ENCODE measurements at places on chromosomes 11 and 22.

GRCh38 chr11:95764267-95764898, 25.2 kb downstream of the FAM76B start:
- DNase-seq, result peak; percentile 59

GRCh38 chr22:24580276-24580675, 12.6 kb downstream of the LRRC75B start:
- peak; percentile 65 for DNase-seq

- no peak for DNase-seq
These were observed 117.3 kb downstream of the ETS1 start for GRCh38 chr11:128470081-128470480.

DNA sequence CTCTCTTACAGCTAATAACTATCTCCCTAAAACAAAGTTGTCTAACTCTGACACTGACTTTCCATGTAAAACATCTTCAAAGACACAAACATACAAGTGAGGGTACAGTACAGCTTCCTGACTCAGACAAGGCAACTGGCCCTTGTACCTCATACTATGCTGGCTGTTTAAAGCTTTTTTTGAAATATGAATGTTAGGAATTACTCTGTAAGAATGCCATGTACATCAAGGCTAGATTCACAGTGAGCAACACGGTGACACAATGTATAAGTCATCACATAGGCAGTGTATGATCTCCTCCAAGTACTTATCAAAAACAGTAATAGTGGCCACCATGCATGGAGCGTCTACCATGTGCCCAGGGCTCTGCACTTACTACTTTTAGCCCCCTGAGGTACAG, 28.6 kb downstream of the ALG8 start:
- DNase-seq, result no peak

DNA sequence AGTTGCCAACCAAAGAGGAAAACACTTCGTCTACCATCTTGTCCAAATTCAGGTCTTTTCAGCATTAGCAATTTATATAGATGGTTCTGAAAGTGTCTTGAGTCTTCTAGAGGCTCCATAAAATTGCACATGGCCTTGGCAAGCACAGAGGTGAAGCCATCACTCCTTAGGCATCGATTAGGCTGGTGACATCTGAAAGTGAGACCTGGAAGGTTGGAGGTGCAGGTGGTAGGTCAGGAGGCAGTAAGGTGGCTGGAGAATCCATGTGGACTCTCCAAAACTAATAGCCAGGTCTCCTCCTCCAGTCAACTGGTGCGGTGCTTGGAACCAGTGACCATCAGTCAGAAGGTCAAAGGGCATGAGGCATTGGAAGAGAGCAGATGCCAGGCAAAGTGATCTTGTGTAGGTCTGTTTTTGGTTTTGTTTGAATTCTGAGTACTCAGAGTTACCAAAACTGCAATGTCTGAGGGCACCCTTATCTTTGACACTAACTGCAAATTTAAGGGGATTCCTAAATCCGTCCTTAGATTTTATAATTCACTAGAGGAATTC, 6.6 kb upstream of the APOL2 start:
- no peak for DNase-seq

GRCh38 chr22:27801202-27801615, 347 bp downstream of the MN1 start:
- DNase-seq, result no peak

DNA sequence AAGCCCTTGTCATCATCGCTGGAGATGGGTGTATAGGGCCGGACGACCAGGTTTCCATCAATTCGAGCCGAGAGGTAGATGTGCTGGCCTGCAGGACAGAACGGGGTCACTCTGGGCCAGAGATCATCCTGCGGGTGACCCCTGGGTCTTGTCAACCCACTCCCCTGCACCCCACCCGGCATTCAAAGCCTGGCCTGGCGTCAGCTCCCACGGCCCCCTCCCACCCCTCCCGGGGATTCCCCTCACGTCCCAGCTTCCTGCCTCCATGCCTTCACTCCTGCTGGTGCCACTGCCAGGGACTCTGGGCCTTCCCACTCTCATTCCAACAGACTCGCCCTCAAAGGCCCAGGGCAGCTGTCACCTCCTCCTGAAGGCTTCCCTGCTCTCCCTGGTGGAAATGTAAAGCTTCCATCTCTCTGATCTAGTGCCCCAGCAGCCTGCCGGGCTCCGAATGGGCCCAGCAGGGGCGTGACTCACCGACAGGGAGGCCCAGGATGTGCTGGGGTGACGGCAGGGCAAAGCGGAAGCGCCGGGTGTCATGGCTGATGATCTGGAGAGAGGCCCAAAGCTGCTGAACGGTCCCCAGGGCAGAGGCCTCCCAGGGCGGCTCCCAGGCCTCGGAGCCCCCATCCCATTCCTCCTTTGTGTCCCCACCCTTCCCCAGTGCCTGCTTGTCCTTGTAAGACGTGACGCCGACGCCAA, 9.3 kb downstream of the ATP5MGL start:
- DNase-seq, result no peak

DNA sequence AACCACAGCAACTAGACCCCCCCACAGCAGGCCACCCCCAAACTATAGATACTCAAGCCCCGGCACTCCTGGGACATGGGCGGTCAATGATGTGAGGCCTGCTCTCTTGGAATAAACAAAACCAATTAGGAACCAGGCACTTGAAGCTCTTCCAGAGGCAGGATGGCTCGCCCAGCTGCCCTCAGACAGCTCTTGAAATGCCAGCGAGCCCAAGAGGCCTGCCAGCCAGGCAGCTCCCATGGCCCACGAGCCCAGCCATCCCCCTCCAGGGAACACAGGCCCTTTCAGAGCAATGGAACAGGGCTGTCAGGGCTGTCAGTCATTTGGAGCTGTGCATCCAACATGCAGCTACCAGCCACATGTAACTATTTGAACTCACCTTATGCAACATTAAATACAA, 34.0 kb upstream of the TFIP11 start:
- no peak for DNase-seq

DNA sequence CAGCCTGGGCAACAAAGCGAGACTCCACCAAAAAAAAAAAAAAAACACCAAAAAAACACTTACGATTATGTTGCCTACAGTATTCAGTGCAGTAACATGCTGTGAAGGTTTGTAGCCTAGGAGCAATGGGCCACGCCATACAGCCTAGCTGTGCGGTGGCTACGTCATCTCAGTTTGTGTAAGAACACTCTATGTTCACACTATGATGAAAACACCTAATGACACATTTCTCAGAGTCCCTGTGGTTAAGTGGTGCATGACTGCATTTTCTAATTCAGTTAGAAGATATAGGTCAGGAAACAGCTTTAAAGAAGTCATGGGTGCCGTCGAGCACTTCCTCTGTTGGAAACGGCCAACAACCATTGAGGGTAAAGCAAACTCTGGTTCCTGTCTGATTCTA, 75.7 kb upstream of the ANO1 start:
- no peak for DNase-seq

GRCh38 chr11:19988598-19988997, 171.7 kb downstream of the DBX1 start:
- DNase-seq, result peak; percentile 84

- no peak for DNase-seq
These were observed 27.6 kb upstream of the LRRC10B start for GRCh38 chr11:61480994-61481335.

DNA sequence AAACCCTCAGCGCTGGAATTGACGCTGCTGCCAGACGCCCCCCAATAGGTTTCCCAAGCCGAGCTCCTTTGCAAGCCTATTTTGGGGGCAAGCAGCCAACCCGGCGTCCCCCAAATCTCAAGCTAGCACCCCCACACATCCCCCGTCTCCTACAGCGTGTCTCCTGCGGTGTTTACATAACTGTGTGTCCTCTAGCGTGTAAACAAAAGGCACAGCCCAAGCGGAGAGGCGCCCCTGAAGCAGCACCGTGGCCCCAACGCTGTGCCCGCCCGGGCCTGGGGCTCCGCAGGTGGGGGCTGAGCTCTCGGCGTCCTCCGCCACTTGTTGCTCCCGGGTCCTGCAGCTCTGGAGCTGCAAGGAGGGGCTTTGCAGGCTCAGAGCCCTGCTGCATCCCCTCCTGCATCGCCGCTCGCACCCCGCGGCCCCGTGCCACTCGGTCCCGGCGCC, 1.6 kb downstream of the CADM1 start:
- no peak for DNase-seq

DNA sequence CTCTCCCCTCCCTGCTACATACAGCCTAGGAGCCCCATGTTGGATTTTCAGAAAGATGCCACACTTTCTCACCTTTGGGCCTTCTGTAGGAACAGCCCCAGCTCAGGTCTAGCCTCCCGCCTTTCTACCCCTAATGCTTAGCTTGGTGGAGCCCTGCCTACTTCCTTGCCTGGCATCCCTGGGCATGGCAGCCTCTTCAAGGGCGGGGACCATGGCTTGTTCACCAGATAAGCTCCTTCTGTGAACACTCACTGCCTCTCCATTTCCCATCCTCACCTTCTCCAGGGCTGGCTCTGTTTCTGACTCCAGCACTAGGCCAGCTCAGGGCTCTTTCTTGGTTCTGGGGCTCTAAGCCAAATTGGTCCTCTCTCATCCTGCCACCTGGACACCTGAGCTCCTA, 1.4 kb downstream of the SEPTIN3 start:
- DNase-seq, result no peak

GRCh38 chr11:65437436-65438227, 15.0 kb downstream of the NEAT1 start:
- DNase-seq, result no peak

DNA sequence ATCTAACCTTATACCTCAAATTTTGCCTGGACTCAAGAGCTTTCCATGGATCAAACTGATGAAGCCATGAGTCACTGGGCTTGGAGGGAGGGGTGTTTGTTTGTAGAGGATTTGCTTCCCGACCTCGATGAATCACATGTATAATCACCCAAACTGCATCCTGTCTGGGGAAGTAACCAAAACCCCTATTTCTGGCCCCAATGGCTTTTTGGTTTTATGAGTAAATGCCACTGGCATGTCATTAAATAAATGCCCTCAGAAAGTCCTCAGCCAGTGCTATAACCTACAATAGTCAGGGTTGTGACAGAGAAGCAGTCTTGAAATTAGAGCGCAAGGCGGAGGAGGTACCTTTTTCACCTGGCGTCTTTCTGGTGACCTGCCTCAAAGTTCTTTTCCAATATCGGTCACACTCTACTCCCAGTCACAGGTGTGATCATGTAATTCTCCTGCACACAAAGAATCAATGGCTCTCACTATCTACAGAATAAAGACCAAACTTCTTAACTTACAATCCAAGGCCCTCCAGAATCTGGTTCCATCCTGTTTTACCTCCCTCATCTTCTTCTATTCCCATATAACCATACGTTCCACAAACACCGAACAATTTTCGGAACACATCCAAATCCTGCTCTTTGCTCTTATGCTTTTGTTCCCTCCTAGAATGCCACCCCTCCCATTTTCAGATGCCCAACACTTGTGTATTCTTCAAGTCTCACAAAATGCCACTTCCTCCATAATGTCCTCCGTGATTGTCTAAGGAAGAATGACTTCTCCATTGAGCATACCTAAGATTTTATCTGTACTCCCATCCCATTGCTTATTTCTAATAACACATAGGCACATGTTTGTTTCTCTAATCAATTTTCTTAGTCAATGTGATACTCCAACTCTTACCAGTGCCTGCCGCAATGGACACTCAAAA, 81.3 kb upstream of the BLID start:
- peak; percentile 93 for DNase-seq

DNA sequence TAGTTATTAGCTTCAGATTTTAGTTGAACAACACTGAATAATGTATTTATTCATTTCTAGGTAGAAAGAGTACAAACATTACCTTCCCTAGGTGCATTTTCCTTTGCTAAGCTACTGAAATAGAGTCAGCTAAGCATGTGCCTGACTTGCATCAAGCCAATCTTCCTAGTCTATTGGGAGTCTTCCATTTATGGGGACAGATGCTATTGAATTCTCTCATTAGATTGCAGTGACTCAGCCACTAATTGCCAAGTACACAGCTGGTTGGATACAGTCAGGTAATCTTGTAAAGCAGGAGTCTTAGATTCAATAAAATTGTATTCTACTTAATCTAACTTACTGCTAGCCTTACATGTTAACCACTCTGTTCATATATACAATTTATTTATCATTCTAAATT, 55.2 kb upstream of the RPS13 start:
- no peak for DNase-seq

GRCh38 chr11:1532014-1532586, 40.0 kb downstream of the DUSP8 start:
- DNase-seq, result no peak

GRCh38 chr11:61446211-61446651, 16.3 kb downstream of the SDHAF2 start:
- peak; percentile 92 for DNase-seq

DNA sequence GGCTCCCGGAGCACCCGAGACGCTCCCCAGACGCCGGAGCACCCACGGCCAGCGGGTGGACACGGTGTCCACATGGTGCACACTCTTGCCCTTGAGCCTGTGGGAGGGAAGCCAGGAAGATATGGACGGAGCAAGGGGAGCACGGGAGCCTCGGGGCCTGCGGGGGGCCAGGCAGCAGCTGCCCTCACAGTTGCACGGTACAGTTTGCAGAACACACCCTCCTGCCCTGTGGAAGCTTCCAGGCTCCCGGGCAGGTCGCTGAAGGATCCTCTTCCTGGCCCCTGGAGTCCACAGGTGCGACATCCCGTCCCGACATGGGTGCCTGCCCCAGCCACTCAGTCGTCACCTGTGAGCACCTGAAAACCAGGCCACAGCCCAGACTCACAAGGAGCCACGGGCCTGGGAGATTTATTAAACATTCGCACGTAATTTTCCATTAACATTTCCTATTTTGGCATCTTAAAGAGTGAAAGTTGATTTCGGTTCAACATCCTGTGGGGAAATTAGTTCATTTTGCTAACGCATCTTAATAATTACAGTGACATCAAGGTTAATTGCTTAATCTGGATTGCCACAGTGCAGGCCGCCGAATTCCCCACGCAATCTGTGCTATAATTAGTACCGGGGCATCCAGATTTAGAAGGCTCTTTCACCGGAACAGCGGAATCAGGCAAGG, 253.3 kb downstream of the BRD1 start:
- DNase-seq, result no peak

GRCh38 chr11:63866211-63866610, 27.3 kb downstream of the MARK2 start:
- DNase-seq, result no peak

DNA sequence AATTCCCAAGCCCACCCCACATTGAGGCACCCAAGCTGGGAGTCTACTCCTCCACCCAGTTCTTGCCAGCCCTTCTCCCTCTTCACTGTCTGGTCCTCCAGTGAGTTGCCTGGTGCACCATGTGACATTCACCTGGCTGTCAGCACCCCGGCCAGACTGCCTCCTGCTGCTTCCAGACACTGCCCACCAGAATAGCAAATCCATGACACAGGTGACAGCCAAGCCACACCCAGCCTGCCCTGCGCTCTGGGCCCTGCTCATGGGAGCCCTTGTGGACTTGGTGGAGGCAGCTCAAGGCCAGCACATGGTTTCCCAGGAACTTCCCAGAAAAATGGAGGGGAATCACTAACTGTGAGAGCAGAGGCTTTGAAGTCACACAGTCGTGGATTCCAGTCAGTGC, 96.3 kb upstream of the CSNK2A3 start:
- DNase-seq, result no peak

- no peak for DNase-seq
These were observed 31.3 kb downstream of the SERPINH1 start for GRCh38 chr11:75593286-75593915.

- no peak for DNase-seq
These were observed 8.1 kb downstream of the IGSF9B start for GRCh38 chr11:133948711-133949110.

GRCh38 chr11:66981976-66982578, 7.0 kb downstream of the C11orf86 start:
- peak; percentile 75 for DNase-seq
